Mesendoderm (in vitro differentiated cells): ENCODE measurements at places on chromosomes 5 and 9.

- DNase-seq = no peak
Measured at GRCh38 chr5:148978370-148979082, 84.3 kb downstream of the SH3TC2 start.

GRCh38 chr5:29069104-29069402 is 2030.7 kb upstream of the CDH9 start:
- DNase-seq = no peak

GRCh38 chr9:110601098-110601497 is 21.6 kb upstream of the SVEP1 start:
- DNase-seq = peak; percentile 54

- no peak for DNase-seq
Measured at GRCh38 chr9:32989660-32990059, 11.8 kb downstream of the APTX start.

DNA sequence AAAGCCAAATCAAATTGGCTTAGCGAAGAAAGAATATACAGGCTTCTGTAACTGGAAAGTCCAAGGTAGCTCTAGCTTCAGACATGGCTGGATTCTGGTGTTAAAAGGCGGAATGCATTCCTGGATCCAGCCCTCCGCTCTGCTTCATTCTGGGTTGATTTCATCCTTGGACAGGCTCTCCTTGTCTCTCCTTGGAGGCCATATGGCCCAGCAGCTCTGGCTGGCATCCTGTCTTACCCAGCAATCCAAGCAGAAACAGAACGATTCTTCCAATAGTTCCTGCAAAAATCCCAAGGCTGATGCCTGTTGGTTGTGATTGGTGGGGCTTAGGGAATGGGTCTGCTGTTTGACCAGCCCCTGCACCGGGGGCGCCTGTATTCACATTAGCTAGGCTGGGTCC is 37.0 kb upstream of the SAP30L start:
- no peak for DNase-seq

DNA sequence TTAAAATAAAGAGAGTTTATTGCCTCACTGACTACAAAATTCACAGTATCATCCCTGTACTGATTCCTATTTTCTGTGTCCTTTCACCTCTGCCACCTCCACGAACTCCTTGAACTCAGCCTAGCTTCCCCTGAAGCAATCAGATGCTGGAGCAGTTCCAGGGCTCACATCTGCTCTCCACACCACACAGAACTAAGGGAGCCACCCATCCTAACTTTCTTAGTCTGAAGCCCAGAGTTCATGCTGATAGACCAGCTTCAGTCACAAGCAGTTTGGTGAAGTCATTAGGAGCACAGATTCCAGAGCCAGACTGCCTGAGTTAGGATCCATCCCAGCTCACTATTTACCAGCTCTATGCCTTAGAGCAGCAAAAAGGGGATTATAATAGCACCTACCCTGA is 15.6 kb upstream of the EPB41L4A start:
- no peak for DNase-seq

GRCh38 chr5:59238126-59238902 is 655.2 kb downstream of the PDE4D start:
- no peak for DNase-seq

DNA sequence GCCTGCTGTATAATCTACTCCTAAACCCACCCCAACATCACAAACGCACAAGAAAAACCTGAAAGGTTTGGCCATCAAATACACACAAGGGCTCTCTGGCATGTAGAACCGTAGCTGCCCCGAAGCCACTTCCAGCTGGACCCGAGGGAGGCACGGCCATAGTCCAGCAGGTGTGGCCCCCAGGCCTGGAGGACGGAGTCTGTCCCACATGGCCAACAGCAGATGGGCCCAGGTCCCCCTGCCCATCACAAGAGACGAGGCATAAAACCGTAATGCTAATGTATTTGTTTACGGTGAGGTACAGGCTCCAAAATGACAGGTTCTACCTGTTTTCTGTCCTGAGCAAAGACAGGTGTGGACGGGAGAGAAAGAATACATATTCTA is 234.2 kb downstream of the SYK start:
- DNase-seq = no peak

GRCh38 chr5:112919972-112920371 is 2.1 kb downstream of the REEP5 start:
- no peak for DNase-seq

- no peak for DNase-seq
Measured at GRCh38 chr5:3341446-3342240, 254.0 kb upstream of the IRX1 start.

GRCh38 chr5:136522217-136522956 is 157.0 kb upstream of the TRPC7 start:
- peak; percentile 44 for DNase-seq

GRCh38 chr9:22124263-22125011 is 115.3 kb upstream of the CDKN2B start:
- DNase-seq = no peak

- DNase-seq = no peak
Measured at GRCh38 chr5:139116100-139116655, 82.0 kb downstream of the SIL1 start.

- DNase-seq = no peak
Measured at GRCh38 chr9:130206579-130206978, 34.4 kb downstream of the NCS1 start.

DNA sequence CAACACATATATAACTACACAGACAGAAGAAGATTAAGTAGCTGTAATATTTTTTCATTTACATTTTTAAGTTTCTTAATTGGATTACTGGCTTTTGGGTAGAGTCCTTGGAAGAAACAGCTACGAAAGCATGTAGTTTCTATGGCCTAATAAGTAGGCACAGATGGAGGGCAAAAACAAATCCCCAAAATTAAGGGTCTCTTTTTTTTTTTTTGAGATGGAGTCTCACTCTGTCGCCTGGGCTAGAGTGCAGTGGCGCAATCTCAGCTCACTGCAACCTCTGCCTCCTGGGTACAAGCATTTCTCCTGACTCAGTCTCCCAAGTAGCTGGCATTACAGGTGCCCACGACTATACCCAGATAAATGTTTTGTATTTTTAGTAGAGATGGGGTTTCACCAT is 27.1 kb upstream of the MTMR12 start:
- DNase-seq = peak; percentile 63

DNA sequence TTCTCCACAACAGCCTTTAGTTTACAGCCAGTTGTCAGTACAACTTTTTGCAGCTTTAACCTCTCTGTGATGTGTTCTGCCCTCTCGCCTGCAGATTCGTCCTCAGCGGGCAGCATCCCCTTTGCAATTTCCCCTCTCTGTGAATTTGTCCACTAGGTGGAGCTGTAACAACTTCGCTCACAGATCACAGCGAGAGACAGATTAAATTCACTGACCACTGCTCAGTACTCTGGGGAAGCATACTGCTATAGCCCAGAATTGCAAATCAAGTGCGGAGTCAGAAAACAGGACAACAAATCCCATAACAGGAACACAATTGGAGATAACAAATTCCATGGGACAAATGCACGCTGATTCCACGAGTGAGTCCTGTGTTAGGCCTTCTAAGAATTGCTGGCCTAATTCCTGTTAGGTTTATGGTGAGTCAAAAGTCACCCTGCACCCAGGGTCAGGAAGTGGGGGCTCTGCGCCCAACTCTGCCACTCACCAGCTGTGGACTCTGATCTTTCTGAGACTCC is 2124.9 kb downstream of the MAT2B start:
- peak; percentile 85 for DNase-seq

DNA sequence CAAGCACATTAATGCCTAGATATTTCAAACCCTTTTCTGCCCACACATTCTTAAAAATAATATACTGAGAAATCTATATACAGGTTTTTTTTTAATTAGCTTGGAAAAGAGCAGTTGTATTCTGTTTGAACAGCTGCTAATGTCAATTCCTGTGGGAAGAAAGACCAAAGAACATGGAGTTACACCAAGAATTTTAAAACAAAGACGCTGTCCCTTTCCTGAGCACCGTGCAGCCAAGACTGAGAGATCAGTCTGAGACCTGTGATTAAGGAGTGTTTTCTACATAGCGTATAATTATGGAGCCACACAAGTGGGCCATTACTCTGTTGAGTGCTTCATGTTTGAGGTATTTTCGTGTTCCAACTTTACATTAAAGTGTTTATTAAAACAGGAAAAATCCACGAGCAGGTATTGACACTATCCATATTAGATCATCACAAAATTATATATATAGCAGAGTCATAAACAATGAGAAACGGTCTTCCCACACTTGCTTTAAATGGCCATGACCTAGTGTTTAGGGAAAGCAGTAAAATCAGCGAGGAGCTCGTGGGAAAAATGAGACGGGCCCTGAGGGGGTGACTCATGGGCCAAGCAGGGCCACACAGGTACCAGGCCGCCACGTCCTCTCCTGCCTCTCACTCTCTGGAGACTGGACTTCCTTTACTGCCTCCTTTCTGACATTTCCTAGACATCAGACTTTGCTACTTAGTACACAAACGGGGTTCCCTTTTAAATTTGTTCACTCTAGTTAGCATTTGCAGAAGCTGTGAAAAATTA is 153.1 kb upstream of the OTULINL start:
- DNase-seq = peak; percentile 35

- peak; percentile 21 for DNase-seq
Measured at GRCh38 chr5:40386289-40386688, 293.4 kb upstream of the PTGER4 start.

GRCh38 chr5:17020678-17021601 is 84.9 kb upstream of the MYO10 start:
- DNase-seq = no peak

DNA sequence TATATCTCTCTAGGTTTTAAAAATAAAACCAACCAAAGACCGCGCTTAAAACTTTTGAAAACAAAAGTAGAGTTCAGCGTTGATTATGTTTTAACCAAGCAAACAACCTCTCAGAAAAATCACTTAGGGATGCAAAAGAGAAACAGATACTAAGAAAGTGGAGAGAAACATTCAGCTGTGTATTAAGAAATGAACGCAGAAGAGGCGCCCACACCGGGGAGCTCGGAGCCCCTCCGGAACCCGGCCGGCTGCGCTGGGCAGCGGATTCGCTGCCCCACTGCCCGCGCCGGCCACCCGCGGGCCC is 1.4 kb downstream of the PITX1 start:
- DNase-seq = no peak

DNA sequence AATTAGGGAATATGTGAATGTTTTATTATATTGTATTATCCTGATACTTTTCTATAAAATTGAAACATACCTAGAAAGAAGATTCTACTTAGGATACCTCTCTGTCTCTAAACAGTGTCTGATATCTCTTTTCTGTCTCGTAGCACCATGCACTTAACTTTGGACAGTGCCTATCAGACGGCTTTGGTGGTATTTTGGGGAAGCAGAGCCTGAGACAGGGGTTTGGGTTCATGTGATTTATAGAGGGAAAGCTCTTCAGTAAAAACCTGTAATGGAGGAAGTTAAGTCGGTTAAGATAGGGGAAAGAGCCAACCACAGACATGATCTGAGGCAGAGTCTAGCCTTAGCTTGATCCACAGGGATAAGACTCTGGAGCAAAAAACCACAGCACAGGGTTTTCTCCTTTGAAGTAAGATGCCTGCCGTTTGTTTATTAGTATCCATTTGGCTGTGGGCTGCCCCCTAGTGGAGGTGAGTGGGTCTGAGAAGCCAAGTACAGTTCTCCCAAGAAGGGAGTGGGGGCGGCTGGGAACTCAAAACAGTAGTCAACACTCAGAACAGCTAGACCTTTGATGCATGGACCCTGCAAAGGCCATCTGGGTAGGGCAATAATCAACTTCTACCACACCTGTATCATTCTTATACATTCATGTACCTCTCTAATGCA is 141.2 kb upstream of the ASTN2 start:
- peak; percentile 85 for DNase-seq
